SK-N-MC (cell line): ENCODE measurements at places on chromosomes 6 and 20.

DNA sequence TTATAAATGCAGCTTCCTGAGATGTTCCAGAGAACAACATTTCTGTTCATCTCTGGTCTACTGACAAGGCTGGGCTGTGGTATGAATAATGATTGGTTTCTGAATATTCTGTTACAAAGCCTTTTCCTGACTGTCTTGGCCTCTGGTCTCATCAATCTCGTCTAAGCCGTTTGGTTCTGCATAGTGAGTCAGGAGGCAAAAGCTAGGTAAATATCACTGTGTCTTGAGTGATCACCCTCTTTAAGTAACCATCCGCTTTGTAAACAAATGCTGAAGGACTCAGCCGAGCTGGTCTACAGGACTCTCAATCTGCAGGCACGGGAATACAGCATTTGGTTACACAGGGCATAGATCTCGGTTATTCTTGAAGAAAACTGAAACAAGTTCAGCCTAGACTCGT lies 511.9 kb downstream of the KIF16B start:
- no peak for DNase-seq

GRCh38 chr6:70394518-70395300 lies 18.6 kb upstream of the FAM135A start:
- DNase-seq: no peak

- DNase-seq: no peak
Observed at GRCh38 chr6:167819576-167819975, 7.1 kb upstream of the AFDN start.

DNA sequence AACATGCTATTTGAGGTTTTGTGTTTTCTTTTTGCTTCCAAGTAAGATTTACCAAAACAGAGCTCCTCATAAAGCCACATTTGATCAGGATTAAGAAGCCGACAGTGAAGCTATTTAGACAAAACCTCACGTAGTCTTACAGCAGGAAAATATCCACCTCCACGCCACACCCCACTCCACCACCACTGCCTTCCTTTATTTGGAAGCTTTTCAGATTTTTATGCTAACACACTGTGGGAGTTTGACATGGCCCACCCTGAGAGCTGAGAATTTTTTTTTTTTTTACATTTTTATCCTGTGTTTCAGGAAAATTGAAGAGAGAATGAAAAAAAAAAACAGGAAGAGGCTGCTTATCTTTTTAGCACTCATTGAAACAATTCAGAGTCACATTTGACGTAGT lies 104.8 kb upstream of the MC3R start:
- no peak for DNase-seq

DNA sequence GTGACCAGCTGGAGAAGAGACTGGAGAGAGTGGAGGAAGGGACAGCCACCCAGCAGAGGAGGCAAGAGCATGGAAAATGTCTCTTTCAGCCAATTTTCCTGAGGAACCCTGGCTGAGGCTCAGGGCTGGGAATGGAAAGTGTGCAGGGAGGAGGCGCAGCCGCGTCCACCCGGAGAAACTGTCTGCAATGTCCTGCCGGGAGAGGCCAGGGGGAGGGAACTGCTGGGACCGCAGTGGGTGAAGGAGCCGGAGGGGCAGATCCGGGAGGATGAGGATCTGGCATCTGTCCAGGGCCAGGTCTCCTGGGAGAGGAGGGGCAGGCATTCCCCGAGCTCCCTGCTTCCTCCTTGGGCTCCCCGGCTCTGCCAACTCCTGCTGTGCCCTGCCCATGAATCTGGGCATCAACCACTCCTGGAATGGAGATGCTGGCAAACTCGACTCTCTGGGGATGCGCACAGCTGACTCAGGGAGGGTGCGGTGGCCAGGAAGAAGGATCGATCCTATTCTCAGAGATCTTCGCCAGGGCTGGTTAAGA lies 17.4 kb upstream of the HM13 start:
- DNase-seq: no peak

GRCh38 chr6:5231289-5231688 lies 29.5 kb downstream of the LYRM4 start:
- no peak for DNase-seq

DNA sequence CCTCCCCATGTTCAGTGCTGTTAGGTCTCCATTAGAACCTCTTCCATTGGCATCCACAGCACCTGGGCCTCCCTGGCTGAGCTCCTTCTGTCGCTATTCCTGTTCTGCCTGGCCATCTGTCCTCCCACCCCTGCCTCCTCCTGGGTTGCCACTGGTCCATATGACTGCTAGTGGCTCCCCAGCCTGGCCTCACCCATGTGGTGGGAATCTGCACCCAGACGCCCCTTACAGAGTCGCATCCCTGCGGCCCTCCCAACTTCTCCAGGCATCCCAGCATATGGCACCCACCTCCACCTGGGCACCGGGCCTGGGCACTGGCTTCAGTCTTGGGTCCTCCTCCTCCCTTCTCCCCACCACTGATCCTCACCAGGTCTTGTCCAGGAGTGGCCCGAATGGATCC lies 7.7 kb downstream of the CDC25B start:
- no peak for DNase-seq

DNA sequence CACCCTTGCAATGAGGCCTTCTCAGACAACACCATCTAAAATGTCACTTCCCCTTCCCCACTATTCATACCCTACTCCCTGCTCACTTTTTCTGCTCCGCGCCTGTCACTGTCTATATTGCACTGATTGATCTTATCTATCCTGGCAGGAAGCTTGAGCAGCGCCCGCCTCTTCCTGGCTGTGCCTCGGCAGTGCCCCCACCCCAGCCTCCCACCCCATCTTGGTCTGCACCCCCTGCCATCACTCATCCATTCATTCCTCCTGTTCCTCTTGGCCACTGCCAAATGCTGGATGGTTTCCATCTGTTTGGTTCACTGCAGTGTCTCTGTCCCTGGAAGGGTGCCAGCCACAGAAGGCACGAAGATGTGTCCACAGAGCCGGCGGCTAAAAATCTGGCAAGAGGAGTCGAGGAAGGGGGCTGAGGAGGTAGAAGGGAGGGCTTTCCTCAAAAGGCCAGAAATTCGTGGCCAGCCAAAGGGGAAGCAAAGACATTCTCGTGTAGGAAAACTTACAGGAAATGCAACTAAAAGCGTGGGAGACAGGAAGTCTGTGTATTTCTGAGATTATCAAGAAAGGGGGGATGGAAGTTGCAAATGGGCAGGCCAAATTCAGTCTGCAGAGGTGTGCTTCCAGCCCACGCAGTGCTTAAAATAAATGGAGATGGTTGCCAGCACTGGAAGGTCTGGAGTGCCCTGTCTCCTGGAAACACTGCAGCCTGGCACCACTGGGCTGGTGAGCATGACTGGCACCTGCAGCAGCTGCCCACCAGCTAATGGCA lies 27.6 kb downstream of the SYNJ2 start:
- peak; percentile 39 for DNase-seq

DNA sequence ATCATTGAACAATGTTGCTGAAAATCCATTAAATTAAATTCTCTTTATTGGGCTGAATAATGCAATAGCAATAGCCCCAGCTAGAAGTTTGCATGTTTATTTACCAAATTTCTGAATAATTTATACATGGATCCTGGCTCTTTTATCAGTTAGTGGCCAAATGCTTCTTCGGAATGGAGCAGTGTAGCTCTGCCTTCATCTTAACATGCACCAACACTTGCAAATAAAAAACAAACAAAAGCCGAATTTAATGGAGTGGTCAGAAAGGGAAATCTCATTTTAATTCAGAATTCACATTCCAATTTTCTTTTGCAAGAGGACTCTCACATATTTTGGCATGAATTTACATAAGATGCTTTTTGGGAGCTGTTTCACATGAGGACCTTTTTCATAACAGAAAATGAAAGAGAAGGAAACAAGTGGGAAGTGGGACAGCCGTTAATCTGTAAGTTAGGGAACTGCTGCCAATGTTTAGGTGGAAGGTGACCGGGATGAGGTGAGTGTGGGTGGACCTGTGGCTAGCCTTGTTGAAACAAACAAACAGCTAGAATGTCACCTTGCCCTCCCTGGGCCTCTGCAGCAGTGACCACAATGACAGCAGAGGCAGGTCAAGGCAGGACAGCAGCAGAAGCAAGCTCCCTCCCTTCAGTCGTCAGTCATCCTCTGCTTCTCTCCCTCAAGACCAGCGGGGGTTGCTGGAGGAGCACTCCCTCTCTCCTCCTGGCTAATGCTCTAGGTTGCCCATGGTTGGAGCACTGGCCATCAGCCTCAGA lies 73.2 kb downstream of the INSM1 start:
- DNase-seq: no peak

DNA sequence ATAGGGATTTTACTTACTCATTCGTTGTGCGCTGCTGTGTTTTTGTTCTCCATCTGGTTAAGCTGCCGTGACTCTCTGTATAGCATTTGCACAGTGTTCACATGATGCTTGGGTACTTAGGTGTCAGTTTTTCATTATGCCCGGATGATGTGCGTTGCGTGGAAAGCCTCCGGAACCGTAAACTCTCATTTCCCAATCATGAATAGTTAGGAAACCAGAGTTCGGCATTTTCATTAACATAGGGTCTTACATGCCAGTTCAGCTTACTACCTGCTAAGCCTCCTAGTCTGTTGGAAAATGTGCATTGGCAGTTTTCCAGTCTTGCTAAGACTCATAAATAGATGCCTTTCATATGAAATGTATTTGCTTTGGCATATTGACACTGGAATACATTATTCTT lies 483.4 kb upstream of the FLRT3 start:
- DNase-seq: no peak

GRCh38 chr20:47252879-47253307 lies 103.6 kb downstream of the ZMYND8 start:
- no peak for DNase-seq

DNA sequence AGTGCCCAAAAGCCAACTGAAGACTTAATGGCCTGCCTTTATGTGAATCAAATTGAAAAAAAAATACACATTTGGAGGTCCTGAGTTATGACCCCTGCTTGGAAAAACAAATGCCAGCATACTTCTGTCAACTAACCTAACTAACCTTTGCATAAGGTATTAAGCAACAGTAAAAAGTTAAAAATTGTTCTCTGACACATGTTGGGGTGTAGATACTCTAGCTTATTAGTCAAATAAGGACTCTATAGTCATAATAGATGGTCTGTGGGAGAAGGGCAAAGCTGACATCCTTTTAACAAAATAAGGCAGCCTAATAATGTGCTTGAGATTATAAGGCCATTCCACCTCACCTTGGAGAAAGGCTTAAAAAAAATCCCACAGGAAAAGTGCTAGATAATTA lies 140.5 kb downstream of the HIVEP2 start:
- DNase-seq: no peak

- DNase-seq: no peak
Observed at GRCh38 chr6:32184084-32184640, at the start of gene AGER. Gene AGER (minus strand): TSS chr6:32184253. CDS start chr6:32184222, 31 bp downstream.

- DNase-seq: no peak
Observed at GRCh38 chr6:111580826-111581505, 24.7 kb downstream of the TRAF3IP2 start.

DNA sequence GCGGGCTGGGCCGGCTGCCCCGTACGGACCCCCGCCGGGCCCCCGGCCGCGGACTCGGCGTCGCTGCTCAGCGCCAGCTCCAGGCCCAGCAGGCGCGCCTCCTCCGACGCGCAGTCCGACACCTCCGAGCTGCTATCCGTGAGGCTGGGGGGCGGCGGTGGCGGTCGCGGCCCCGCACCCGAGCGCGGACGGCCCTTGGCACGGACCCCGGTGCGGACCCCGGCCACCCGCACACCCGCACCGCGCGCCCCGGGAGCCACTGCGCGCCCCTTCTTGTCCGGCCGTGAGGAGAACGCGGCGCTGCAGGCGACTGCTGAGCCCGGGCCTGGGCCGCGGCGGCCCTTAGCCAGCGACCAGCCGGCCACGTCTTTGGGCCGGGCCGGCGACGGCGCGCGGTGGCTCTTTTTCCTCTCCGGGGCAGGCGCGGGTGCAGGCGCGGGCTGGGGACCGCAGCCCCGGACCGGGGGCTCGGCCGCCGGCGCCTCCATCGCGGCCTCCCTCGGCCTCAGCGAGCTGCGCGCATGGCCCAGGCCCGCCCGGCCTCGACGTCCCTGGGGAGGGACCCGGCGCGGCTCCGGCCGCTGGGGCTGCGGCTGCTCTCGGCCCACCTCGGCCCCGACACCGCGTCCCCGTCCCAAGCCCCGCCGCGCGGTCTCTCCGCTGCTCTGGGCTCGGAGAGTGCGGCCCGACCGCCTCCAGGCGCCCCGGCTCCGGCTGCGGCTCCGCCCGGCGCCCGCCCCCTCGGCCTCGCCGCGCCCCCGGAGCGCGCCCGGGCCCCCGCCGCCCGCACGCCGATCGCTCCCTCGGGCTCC lies 12.9 kb upstream of the TLDC2 start:
- DNase-seq: no peak

- no peak for DNase-seq
Observed at GRCh38 chr6:2116496-2116895, 128.9 kb downstream of the GMDS start.

GRCh38 chr20:63027922-63028389 lies 21.2 kb upstream of the BHLHE23 start:
- DNase-seq: no peak

DNA sequence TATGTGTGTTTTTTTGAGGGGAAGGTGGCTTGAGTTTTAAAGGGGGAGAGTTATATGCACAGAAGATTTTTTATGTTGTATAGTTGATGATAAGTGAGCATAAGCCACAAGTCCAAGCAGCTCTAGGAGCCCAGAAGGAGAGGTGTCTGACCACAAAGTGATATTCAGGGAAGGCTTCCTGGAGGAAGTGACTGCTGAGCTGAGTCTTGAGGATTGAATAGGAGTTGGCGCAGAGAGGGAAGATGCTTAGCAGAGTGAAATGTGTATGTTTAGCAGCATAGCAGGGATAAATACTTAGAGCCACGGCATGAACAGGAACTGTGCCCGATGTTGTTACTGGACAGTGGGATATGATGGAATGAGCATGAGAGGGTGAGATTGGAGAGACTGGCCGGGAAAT lies 255.1 kb upstream of the KCNG1 start:
- DNase-seq: no peak

DNA sequence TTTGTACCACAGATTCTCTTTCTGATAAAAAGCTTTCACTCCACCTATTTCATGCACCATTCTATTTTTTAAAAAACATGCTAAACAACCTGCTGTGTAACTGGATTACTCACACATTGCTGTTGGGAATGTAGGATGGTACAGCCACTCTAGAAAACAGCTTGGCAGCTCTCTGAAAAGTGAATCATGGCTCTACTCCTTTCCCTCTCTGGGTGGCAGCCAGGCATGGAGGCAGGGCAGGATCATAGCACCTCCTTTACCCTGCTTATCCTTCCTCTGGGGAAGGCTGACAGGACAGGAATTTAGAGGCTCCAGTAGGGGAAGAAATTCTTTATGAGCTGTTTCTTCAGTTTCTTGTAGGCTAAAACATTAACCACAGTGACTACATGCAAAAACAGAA lies 6.7 kb upstream of the VNN2 start:
- no peak for DNase-seq
